ENCODE measurements at places on chromosomes 1 and 21.

- peak; percentile 51 for DNase-seq
Observed at GRCh38 chr1:65260851-65261473, 48.4 kb upstream of the DNAJC6 start.

DNA sequence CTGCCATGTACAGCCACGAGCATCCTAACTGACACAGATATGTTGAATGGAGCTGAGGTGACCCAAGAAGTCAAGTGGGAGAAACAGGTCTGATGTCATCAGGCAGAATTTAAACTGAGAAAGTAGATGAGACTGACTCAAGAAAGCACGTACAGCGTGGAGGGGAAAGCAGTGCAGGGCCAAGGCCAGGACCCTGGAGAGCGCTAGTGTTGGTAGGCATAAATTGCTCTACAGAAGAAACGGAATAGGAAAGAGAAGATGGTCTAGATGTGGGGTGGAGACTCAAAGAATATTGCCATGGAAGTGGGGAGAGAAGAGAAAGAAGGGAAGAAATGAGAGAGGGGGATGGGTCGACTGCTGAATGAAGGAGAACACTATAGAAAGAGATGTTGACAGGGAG lies 45.3 kb upstream of the GJB5 start:
- peak; percentile 1 for DNase-seq

DNA sequence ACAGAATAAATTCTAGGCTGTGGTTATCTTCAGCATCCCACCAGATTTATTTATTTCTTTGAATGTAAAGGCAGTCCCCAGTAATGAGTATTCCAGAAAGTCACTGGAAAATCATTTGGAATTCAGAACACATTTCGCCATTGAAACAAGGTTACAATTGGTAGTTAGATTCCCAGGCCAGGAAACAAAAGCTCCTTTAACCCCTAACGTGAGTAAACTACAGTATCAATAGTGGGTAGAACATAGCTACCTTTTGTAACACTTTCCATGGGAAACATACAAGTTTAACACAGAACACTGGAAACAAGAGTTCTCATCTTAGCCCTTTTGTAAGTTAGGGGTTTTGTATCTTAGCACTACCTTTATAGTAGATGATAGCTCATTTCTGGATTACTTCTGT lies 53.4 kb upstream of the BMP8A start:
- no peak for DNase-seq

DNA sequence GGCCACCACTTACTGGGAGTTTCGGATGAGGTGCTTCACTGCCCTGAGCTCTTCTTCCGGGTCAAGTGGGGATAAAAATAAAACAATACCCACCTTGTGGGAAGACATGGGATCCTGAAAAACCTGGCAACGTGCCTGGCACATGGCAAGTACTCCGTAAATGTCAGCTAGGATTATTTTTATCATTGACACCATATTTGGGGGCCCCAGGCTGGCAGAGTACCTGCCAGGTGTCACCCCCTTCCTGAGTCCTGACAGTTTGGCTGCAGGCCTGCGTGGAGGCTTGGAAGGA lies 9.2 kb upstream of the EPHA2 start:
- DNase-seq = no peak

- peak; percentile 60 for DNase-seq
Observed at GRCh38 chr1:184567637-184568036, 180.8 kb downstream of the C1orf21 start.

DNA sequence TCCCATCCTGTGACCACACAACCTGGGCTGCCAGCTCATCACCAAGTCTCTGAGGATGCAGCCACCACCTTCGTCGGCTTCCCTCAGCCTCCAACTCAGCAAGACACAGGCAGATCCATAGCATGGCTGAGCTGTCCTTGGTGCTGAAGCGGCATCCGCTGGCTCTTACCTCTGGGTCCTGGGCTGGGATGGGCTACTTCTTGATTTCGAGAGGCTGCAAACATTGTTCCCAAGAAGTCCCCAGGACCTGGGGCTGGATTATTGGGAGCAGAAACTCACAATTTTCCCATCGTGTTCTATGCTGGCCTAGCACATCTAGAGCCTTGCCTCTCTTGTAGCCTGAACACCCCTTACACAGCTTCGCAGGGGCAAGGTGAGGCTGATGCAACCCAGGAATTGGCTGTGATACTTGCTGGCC lies 24.9 kb upstream of the C1QA start:
- DNase-seq = peak; percentile 76

DNA sequence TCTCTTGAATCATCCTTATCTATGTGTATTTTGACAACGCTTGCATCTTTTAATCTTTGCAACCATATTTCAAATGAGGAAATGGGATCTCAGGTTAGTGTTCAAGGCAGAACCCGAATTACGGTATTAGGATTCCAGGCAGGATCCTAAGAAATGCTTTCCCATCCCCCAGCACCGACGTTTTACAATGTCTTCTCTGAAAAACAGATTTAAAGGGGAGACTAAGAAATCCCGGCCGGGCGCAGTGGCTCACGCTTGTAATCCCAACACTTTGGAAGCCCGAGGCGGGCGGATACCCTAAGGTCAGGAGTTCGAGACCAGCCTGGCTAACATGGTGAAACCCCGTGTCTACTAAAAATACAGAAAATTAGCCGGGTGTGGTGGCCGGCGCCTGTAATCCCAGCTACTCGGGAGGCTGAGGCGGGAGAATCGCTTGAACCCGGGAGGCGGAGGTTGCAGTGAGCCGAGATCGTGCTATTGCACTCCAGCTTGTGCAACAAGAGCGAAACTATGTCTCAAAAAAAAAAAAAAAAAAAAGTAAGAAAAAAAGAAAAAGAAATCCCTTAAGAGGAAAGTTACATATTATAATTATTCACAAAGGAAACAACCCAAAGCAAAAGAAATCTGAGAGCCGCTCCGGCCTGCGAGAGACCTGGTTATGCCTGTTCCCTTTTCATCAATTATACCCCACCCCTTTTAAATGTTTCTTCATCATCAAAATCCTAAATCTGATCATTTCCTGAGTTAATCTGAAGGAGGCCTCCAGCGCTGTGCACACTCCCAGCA lies 801 bp upstream of the GORAB start:
- DNase-seq = no peak

DNA sequence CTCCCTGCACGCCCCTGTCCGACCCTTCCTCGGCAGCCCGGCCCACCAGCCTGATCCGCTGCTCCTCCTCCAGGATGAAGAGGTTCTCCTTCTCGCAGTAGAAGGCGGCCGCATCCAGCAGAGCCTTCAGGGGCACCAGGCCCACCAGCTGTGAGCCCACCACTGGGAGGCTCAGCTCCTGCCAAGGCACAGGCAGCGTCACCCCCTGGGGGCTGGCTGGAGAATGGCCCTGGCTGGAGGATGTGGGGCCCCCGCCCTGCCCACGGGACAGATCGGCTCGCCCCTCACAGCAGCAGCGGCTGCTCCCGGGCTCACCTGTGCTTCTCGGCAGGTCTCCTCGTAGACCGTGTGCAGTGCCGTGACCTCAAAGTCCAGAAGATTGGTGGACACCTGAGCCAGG lies 5.3 kb downstream of the FTCD start:
- DNase-seq = no peak

- DNase-seq = no peak
Observed at GRCh38 chr1:64330839-64331238, 127.4 kb downstream of the UBE2U start.

DNA sequence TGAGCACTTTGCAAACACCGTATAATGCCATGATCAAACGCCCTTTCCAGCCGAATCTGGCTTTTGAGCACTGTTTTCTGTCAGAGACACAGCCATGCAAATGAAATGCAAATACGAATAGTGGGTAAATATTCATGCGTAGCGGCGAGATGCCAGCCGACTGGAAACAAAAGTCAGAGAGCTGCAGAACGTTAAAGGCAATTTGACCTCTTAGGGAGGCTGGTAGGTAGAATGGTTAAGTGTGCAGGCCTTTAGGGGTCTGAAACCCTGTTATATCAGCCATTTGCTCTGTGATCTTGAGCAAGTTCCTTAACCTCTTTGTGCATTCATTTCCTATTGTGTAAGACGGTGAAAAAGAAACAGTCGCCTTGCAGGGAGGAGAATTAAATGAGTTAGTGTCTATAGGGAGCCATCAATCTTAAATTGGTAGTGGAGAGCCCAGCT lies 6.5 kb upstream of the SDHB start:
- DNase-seq = peak; percentile 22

- no peak for DNase-seq
Observed at GRCh38 chr1:23449958-23450357, 25.4 kb upstream of the TCEA3 start.

GRCh38 chr1:186679924-186680244 lies 339 bp downstream of the PTGS2 start:
- peak; percentile 53 for DNase-seq

- no peak for DNase-seq
Observed at GRCh38 chr1:182484531-182485257, 34.7 kb downstream of the RGSL1 start.

- peak; percentile 86 for DNase-seq
Observed at GRCh38 chr1:20574686-20575540, 14.0 kb upstream of the CDA start.

GRCh38 chr1:116314305-116314919 lies 58.6 kb upstream of the ATP1A1 start:
- peak; percentile 24 for DNase-seq

- no peak for DNase-seq
Observed at GRCh38 chr1:33718186-33718585, 145.7 kb upstream of the HMGB4 start.

GRCh38 chr21:42443181-42443785 lies 39.6 kb downstream of the UBASH3A start:
- DNase-seq = no peak

DNA sequence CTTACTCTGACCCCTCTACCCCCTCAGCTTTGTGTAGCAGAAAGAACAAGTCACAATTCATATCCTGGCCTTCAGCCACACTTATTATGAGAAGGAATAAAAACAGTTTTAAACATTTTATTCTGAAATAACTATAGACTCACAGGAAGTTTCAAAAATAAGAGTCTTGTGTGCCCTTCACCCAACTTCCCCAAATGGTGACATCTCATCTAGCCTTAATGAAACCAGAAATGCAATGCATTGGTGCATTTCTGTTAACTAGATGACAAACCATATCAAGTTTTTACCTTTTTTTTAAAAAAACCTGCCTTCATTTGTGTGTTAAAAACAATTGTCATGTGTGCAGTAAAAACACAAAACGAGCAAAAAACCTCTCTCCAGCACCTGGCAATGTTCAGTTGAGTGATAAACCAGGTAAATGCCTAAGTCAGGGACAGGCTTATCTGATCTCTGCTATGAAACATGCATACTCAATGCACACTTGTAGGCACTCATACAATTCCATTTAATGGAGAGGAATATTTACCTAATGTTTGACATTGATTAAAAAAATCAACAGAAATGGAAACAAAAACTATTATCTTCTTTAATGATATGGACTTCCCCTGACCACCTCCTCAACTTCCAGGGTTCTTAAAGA lies 51.5 kb downstream of the SH3BGR start:
- DNase-seq = no peak

DNA sequence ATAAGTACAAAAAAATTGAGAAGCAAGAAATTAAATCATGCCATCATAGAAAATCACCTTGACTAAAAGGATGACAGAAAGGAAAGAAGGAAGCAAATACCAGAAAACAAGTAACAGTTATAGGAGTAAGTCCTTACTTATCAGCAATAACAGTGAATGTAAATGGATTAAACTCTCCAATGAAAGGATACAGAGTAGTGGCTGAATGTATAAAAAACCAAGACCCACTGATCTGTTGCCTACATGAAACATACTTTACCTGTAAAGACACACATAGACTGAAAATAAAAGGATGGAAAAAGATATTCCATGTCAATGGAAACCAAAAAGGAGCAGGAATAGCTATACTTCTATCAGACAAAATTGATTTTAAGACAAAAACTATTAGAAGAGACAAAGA lies 52.2 kb downstream of the RABGAP1L start:
- DNase-seq = no peak

GRCh38 chr1:94130851-94131595 lies 10.1 kb upstream of the ABCA4 start:
- DNase-seq = peak; percentile 41

- DNase-seq = peak; percentile 38
Observed at GRCh38 chr1:87963556-87963955, 634.9 kb downstream of the LMO4 start.

- no peak for DNase-seq
Observed at GRCh38 chr1:172674831-172675613, 16.1 kb downstream of the FASLG start.

- DNase-seq = no peak
Observed at GRCh38 chr1:42733415-42734200, 6.4 kb downstream of the CLDN19 start.

DNA sequence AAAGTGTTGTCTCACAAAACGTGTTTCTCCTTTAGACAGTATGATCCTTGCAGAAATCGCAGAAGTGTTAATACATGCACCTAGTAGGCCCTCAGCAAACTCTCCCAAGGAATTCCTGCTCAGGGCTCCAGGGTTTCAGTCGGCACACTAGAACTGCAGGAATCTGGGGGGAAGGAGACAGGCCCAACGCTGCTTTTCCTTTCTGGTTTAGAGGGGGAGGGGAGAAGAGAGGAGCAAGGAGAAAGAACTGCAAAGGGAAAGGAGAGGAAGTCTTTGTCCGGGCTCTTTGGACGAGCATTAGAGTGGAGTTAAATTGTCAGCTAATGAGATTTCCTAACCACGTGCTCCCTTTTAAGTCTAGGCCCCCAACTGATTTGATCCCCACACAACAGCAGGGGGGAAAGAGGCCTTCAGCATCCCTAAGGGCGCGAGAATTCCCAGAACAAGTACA lies 103.7 kb upstream of the SOD1 start:
- DNase-seq = no peak

GRCh38 chr1:182280504-182280900 lies 111.1 kb downstream of the GLUL start:
- DNase-seq = no peak

GRCh38 chr1:204377800-204378668 lies 18.3 kb upstream of the PLEKHA6 start:
- no peak for DNase-seq

- no peak for DNase-seq
Observed at GRCh38 chr1:2416403-2416802, 4.0 kb upstream of the PEX10 start.

- peak; percentile 4 for DNase-seq
Observed at GRCh38 chr1:188937965-188938551, 1539.6 kb downstream of the BRINP3 start.

DNA sequence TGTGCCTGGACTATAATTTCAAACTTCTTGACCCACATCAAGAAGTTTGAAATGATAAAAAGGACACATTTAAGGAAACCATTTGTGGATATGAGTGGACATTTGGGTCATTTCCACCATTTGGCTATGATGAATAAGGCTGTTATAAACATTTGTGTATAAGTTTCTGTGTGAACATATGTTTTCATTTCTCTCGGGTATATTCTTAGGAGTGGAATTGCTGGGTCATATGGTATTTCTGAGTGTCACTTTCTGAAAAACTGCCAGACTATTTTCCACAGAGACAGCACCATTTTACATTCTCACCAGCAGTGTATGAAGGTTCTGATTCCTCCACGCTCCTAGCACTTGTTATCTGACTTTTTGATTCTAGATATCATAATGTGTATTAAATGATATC lies 50.8 kb downstream of the GPR137B start:
- DNase-seq = no peak

All from fibroblast of pulmonary artery (primary cell).